ENCODE measurements at places on chromosomes 2 and 18. TPM values are rescaled to one million over a fixed set of nuclear protein-coding genes. Genes with fewer than 3 reads are reported as not detected.

Gene DES
- 50.0 TPM for total RNA-seq

Gene RASGRP3
- total RNA-seq: 8.7 TPM

Gene TMEM247
- not detected for total RNA-seq

Gene SGPP2
- 0.33 TPM for total RNA-seq

- H3K36me3 ChIP-seq: no peaks in the 10 kb centered on the region
- no peaks in the 10 kb centered on the region for H3K27me3 ChIP-seq
- no peak overlapping the region for H3K27ac ChIP-seq
- H3K4me1 ChIP-seq: peaks cover 5% of the 10 kb centered on the region
Observed at GRCh38 chr2:132033365-132033764, 128.4 kb downstream of the ANKRD30BL start.

DNA sequence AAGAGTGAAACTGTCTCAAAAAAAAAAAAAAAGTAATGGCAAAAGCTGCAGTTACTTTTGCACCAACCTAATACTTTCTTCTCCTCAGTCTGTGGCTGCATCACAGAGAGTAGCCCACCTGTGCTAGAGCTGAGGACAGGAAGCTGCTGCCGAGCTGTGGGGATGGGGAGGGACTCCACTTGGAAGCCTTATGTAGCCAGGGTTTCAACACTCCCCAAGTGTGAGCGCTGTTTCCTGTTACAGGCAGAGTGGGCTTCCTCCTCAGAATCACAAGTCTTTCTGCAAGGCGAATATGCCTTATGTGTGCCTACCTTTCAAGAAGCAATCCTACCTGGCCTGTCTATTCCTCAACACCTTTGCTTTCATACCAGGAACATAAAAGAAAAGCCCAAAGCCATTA, 36.3 kb upstream of the CYP27C1 start:
- H3K4me1 ChIP-seq: no peaks in the 10 kb centered on the region
- no peaks in the 10 kb centered on the region for H3K27me3 ChIP-seq
- H3K27ac ChIP-seq: no peak overlapping the region
